ENCODE measurements at places on chromosomes 5 and 9.

GRCh38 chr5:147687118-147687517 lies 95.4 kb downstream of the JAKMIP2 start:
- no peak for DNase-seq

- DNase-seq = no peak
These were observed 28.7 kb downstream of the CCT5 start for GRCh38 chr5:10278658-10279279.

DNA sequence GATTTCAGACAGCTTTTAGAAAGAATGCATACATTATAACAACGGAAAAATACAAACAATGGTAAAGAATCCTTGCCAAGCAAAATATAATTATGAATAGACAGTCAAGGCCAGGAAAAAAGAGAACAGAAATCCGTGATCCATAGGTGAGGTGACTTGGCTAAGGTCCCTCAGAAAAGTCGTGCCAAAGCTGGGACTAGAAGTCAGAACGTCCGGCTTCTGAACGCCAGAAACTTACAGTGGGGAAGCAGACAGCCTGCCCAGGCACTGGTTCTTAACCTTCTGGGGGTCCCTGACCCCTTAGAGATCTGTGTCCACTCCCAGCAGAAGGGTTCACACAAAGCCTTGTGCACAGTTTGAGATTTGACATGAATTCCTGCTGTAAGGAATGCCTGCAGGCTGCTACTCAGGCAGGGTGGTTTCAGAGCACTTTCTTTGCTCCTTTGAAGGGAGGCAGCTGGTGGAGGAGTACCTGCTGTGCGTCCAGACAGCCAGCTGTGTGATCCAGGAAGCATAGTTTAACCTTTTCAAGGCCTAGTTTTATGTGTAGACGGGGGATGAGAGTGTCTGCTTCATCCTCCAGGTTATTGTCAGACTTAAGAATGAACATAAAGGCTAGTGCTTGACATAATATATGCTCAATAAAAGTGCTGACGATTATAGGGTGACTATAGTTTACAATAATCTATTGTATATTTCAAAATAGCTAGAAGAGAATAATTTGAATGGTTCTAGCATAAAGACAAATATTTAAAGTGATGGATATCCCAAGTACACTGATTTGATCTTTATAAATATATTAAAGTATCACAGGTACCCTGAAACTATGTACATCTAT lies 852 bp downstream of the ARHGEF37 start:
- DNase-seq = peak; percentile 52

DNA sequence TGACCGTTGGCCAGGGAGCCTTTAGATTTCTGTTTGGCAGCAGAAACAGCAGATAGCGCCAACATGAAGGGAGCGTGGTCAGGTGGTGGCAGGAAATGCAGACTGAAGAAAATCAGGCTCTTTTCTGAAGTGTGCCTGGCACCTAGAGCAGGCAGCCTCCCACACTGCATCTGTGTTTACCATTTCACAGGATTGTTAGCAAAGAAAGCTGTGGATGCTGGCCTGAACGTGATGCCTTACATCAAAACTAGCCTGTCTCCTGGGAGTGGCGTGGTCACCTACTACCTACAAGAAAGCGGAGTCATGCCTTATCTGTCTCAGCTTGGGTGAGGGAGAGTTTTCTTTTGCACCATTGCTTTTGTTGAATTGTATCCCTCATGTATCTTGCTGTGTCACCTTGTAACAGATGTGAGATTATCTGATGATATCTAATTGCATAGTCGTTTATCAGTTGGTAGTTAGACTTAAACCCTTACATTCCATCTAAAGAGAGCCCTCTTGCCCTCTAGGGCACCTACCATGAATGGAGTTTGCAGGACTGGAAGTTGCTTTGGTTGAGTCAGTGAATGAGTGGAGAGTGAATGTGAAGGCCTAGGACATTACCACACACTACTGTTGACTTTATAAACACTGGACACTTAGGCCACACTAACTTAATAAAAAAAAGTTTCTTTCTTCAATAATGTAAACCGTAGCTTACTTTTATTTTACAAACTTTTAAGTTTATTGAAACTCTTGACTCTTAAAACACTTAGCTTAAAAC lies 42.8 kb downstream of the ACO1 start:
- DNase-seq = no peak
